Immature natural killer cell (primary cell): ENCODE measurements at places on chromosomes 4 and X. TPM values are rescaled to one million over a fixed set of nuclear protein-coding genes. Genes with fewer than 3 reads are reported as not detected.

DNA sequence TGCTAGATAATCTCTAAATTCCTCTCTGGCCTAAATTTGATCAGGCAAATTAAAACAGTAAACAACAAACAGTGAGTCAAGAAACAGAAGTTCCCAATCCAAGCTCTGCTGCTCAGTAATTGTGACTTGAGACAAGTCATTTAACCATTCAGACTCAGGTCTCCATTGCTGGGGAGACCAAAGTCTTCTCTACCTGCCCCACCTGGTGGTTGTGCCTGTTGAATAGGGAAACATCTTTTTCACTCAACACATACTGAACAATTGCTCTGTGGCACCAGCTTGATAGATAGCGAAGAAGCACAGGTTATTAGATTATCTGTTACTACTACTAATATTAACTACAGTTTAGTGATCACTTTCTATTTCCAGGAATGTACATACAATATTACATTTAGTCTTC, 112.1 kb upstream of the EOLA2 start:
- no peak overlapping the region for H3K4me3 ChIP-seq
- peaks cover 2% of the 10 kb centered on the region for H3K27me3 ChIP-seq
- no peak overlapping the region for H3K27ac ChIP-seq
- no peak for DNase-seq
- no peaks in the 10 kb centered on the region for H3K4me1 ChIP-seq

DNA sequence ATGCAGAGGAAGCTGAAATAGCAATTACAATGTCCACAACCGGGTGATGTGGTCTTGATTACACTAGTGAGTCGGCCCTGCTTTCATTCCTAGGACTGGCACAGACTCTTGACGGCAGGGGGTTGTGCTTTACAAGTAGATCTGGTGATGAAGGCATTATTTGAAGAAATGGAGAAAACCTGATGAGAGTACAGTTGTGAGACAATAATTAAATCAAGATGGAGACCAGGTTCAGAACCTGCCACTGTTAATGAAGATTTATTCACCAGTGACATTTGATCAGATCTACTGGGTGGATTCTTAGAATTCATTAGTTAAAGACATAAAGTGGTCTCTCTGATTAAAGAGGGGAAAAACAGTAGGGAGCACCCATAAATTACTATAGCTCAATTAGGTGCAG, 747.2 kb downstream of the STPG2 start:
- no peak overlapping the region for H3K4me3 ChIP-seq
- H3K27me3 ChIP-seq, result no peaks in the 10 kb centered on the region
- no peak for DNase-seq
- H3K36me3 ChIP-seq, result no peaks in the 10 kb centered on the region

DNA sequence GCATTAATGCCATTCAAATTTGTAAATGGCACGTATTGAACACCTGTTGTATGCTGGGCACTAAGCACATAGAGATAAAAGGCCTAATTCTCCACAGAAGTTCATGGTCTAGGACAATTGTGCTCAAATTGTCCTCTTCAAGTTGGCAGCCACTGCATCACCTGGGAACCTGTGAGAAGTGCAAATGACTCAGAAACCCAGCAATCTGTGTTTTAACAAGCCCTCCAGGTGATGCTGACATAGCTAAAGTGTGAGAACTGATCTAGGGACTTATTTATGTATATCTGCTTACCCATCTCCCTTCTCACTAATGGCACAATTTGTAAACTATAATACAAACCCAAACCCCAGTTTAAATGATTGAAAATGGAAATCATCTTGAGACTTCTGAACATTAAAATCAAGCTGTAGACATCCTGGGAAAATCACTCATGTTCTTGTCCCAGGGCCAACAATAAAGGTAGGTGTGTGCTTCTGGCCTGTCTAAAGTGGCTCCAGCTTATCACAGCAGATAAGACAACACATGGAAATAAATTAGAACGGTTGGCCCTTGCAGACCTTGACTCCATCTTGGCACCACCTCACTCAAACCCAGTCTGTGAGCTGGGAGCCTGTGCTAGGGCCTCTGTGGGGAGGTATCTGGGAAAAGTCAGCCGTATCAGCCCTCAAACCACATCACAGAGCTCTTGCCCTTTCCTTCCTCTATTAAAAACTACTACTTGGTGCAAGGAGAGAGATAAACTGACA, 46.8 kb downstream of the UCHL1 start:
- no peak overlapping the region for H3K27ac ChIP-seq
- H3K4me1 ChIP-seq, result no peaks in the 10 kb centered on the region
- peaks cover 11% of the 10 kb centered on the region for H3K27me3 ChIP-seq
- no peak for DNase-seq

DNA sequence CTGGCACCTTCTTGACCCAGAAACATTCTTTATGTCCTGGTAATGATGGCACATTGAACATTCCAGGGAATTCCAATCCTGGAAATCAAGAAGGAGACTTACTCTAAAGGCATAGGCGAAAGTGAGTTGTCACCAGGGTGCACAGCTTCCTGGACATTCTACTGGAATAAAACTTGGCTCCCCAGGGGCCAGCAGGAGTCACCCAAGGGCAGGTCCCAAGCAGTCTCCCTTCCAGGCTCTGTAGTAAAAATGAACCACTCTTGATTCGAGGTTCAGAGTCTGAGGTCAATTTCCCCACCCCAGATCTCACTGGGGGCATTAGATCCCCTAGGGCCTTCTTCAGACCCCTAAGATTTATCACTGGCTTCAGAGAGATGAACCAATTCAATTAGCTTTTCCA, 338.7 kb upstream of the GATB start:
- H3K4me1 ChIP-seq, result peaks cover 74% of the 10 kb centered on the region
- H3K36me3 ChIP-seq, result no peaks in the 10 kb centered on the region
- no peak for DNase-seq
- H3K27me3 ChIP-seq, result peaks cover 6% of the 10 kb centered on the region
- peak overlapping the region; percentile 1 for H3K4me3 ChIP-seq
- peak overlapping the region; percentile 95 for H3K27ac ChIP-seq

DNA sequence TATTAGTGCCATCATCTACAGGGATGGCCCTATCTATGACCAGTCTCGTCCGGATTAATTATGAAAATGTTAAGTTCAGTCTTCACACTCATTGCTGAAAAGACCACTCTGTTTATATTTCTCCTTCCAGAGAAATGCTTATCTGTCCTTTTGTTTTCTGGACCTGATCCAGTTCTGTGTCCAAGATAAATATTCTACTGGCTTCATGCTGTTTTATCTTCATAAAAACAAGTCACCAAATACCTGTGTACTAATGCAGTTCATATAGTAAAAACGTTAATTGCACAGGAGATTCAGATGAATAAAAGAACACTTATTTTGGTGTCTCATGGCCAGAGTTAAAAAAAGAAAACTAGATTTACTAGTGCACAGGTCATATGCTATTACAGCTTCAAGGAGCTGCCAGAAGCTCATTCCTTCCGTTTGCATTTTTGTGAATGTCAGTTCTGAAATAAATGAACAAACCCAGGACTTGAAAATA, 17.3 kb downstream of the FNIP2 start:
- no peaks in the 10 kb centered on the region for H3K36me3 ChIP-seq
- no peaks in the 10 kb centered on the region for H3K27me3 ChIP-seq
- no peak for DNase-seq
- peaks cover 36% of the 10 kb centered on the region for H3K4me1 ChIP-seq

Gene TMEM255A
- not detected for polyA plus RNA-seq

Gene DCAF4L1
- polyA plus RNA-seq, result not detected

Gene GLRA3
- polyA plus RNA-seq, result not detected
